ENCODE measurements at places on chromosomes 6 and 20.

DNA sequence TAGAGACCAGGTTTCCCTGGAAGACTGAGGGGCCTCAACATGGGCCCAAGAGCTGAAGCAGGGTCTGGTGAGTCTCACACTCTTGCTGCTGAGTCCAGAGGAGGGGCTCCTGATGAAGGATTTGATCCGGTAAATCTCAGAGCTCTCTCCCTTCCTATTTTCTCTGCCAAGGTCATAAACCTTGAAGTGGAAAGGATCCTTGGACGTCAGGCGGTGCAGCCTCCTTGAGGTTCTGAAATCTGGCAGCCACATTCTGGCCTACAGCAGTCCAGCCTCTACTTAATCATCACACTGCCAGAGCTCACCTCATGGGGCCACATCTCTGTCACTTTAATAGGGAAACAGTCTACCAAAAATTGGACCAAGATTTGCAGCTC lies 24.0 kb downstream of the ACSS1 start:
- DNase-seq = no peak

GRCh38 chr20:8131598-8132483 lies at the start of gene PLCB1:
PLCB1 (plus strand) TSS chr20:8132266; CDS start chr20:8132652, 386 bp downstream.
- DNase-seq = peak; percentile 81

DNA sequence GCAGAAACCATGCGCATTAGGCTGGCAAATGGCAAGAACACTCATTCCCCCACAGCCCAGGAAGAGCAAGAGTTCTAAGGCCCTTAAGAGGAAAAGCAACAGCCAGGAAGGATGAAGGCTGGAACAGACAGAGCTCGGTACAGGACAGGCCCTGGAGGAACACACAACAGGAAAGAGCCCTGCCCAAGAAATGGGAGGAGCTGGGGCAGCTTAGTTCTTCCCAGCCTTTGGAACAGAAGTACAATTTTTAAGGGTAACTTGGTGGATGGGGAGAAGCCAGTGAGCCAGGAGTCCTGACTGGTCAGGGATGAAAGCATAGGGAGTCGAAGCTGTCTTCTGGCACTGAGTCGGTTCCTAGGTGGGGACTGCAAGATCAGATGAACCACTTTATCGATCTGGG lies 32.4 kb downstream of the OR2B2 start:
- no peak for DNase-seq

DNA sequence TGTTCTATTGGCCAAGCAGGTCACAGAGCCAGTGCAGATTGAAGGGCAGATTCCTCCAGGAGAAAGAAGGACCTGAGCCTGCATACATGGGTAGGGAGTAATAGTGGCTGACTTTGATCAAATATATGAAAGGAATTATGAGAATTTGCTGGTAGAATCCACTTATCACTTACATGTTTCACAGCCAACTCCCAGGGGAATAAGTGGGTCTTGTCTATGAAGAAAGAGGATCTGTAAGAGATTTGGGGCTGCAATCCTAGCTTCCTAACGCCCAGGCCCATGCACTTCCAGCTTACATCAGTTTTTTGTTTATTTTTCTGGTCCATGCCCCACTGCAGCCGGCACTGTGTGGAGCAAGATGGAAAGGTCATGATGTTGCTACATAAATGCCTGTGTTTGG lies 107.9 kb upstream of the SYNDIG1 start:
- DNase-seq = no peak

GRCh38 chr6:52227495-52227894 lies 16.8 kb downstream of the IL17F start:
- DNase-seq = peak; percentile 86

DNA sequence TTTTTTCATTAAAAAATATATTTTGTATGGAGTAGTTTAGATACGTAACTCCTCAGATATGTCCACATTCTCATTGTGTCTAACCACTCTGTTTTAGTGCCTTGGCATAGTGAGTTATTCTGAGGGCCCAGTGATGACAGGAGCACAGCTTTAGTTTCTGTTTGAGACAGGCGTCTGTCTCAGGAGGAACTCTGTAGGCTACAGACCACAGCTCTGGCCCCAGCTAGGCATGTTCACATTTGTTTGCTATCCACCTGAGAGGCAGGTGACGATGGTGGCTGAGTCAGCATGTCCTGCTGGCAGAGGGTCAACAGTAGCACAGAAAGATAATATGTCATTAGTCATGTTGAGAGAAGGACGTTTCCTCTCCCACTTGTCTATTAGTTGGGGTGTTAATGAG lies 16.3 kb downstream of the LRRC1 start:
- DNase-seq = no peak

- no peak for DNase-seq
Observed at GRCh38 chr6:168035098-168035660, 37.7 kb downstream of the KIF25 start.

DNA sequence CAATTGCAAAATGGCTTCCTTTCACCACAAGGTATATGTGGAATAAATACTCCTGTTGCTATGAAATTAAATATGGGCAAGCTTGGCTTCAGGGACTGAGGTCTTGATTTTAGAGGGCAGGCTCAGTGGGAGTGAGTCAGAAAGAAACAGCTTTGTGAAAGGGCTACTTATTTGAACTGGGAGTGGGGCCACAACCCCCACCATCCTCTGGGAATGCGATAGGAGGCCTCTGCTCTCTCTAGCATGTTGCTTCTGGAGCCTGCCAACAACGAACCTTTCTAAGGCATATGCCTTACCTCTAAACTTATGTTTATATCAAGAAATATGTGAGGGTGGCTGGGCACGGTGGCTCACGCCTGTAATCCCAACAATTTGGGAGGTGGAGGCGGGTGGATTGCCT lies 149.7 kb downstream of the LRRC1 start:
- DNase-seq = no peak

GRCh38 chr20:10641467-10641866 lies 32.3 kb downstream of the JAG1 start:
- no peak for DNase-seq

DNA sequence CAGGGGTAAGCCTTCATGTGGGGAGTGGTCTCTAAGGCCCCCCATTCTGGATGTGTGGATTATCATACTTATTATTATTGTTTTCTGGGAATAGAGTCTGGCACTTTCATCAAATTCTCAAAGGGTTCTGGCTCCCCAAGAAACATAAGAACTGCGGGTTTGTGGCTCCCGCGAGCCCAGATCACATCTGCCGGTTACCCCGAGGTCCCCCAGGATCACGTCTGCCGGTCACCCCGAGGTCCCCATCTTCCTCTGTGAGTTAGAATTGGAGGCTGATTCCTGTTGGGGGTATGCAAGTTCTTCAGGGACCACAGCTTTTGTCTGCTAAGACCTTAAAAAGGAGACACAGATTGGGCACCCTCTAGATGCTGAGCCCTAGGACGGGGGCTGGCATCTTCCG lies 116.7 kb upstream of the FRMD1 start:
- DNase-seq = no peak
